CD4-positive, alpha-beta T cell treated with Interleukin-4 for 4 hours (primary cell): ENCODE measurements at places on chromosomes 4 and X.
A peak's percentile ranks its signal among the peaks of the same experiment; 100 is the strongest.

DNA sequence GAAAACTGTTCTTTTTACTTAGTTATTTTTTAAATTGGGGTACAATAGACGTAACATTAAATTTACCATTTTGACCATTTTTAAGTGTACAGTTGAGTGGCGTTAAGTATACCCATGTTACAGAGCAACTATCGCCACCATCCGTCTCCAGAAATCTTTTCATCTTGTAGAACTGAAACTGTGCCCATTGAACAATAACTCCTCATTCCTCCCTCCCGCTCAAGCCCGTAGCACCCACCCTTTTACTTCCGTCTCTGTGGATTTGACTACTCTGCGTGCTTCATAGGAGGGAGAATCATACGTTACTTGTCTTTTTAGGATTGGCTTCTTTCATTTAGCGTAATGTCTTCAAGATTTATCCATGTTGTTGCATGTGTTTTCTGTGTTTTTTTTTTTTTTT lies 55.3 kb downstream of the TMEM131L start:
- no peak for DNase-seq

DNA sequence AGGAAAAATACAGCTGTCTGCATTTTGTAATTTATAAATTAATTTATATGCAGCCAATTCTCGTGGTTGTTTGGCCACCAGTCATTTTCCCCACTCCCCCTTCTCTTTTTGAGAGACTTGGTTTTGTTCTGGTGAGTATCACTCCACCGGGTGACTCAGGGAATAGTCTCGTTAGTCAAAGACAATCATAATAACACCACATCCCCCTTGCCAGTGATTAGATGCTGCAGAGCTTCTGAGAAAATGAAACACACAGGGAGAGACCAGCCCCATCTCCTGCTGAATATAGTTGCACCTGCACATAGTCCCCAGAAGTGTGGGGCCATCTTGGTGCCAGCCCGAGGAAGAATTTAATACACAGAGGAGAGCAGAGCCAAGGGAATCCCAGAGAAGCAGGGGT lies 8.0 kb upstream of the FNIP2 start:
- DNase-seq, result no peak

GRCh38 chrX:71111141-71111843 lies at the start of gene IL2RG:
Gene IL2RG, minus strand, starts transcription at chrX:71111577. Its CDS starts 38 bp downstream, at chrX:71111539.
- DNase-seq, result peak; percentile 92

DNA sequence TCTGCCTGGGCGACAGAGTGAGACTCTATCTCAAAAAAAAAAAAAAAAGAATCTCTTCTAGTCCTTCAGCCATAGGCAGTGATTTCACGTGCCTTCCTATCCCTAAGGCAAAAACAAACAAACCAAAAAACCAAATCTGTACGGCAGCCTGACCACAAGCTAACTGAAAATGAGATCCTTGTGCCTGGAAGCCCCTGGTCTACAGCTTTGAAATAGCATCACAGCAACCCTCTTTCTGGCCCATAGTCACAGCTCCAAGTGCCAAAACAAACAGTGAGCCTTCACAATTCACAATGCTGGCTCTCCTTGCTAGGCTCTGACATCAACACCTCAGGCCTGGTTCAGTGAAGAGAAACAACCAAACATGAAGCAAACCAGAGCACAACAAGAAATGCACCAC lies 46.1 kb downstream of the TMEM150C start:
- DNase-seq, result no peak

- no peak for DNase-seq
These were observed 23.3 kb upstream of the TMEM255A start for GRCh38 chrX:120334603-120335002.

- DNase-seq, result no peak
These were observed 256.0 kb downstream of the DHX15 start for GRCh38 chr4:24328310-24328709.

DNA sequence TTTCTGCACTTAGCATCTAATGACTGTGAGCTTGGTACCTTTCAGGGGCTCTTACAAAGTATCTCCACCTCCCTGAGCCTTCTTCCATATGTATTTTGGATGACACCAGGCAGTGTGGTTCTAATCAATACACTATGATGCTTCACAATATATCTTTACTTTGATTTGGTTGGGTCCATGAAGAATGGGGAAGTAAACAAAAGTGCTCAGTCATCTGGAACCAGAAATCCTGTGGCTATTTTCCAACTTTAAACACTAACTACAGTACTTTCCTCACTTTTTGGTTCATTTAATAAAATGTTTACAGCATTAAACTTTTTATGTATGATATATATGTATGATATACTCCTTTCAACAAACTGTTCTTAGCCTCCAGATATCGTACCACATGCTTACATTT lies 216.4 kb upstream of the AFF2 start:
- DNase-seq, result no peak

DNA sequence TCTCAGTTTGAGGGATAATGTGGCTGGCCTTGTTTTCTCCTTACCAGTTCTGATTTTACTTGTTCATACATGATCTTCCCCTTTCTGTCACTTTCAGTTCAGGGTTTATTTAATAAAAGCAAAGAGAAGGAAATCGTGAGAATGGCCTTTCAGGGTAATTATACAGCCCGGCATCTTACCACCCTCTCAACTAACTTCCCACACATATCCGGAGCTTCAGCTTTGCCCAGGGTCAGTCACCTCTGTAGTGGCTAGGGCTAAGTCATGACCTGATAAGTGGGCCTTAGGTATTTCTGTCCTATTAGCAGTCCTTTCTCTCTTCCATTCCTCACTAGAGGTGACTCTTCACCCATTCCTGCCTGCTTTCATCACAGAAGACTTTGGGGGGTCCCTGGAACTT lies 15.8 kb downstream of the TRPC5 start:
- DNase-seq, result no peak

DNA sequence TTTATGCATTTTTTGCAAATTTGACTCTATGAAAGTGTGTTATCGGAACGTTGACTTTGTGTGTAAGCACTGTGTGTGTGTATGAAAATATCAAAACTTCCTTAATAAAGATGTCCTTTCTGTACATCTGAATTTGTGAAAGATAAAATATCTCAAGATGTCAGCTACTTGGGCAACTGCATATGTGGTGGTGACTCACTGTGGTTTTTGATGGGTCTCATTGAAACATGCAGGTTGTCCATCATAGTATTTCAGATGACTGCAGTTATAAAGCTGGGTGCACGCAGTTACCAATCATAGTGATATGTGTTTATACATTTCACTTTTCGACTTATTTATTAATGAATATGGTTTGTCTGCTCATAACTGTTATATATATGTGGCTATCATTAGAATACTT lies 19.7 kb upstream of the BBS12 start:
- no peak for DNase-seq

- DNase-seq, result no peak
These were observed 56.2 kb upstream of the PJA1 start for GRCh38 chrX:69221239-69222102.

DNA sequence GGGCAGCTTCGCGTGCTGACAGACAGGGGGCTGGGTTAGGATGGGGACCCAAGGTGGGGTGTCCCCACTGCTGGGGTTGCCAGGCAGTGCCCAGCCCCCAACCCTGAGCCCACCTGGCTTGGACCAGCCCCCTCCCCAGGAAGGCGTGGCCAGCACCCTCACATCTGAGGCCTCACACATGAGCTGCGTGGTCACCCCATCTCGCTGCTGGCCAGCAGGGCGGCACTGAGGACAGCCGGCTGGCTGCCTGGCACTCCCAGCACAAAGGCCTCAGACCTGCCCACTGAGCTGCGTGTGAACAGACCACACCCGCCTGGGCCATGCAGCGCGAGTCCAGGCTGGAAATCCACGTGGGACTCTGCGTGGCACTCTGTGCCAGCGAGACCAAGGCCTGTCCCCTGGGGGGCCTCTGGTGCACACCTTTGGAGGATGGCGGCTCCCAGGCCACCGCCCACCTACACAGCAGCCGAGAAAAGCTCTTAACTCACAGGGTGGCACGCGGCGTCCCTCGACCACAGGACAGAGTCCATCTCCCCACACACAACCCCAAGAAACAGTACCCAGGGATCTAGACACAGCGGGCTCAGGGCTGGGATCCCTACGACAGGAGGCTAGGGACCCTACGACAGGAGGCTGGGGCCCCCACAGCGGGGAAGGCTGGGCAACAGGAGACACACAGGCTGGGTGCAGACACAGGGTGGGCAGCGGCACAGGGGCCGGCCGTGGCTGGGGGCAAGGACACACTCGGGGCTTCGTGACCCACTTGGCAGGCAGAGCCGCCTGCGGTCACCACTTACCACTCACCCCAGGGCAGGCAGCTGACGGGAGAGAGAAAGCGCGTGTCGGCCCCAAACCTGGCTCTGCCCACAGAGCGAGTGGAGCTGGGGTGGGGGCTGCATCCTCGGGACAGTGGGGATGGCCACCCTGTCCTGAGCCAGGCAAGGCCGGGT lies 9.8 kb downstream of the DGKQ start:
- DNase-seq, result no peak

- DNase-seq, result no peak
These were observed 9.0 kb upstream of the KLHL2 start for GRCh38 chr4:165198329-165198728.

- no peak for DNase-seq
These were observed 204.0 kb upstream of the PUDP start for GRCh38 chrX:7351926-7352325.

- no peak for DNase-seq
These were observed 27.9 kb downstream of the ARHGEF6 start for GRCh38 chrX:136752796-136753195.

GRCh38 chr4:9944431-9945425 lies 76.6 kb downstream of the SLC2A9 start:
- no peak for DNase-seq

DNA sequence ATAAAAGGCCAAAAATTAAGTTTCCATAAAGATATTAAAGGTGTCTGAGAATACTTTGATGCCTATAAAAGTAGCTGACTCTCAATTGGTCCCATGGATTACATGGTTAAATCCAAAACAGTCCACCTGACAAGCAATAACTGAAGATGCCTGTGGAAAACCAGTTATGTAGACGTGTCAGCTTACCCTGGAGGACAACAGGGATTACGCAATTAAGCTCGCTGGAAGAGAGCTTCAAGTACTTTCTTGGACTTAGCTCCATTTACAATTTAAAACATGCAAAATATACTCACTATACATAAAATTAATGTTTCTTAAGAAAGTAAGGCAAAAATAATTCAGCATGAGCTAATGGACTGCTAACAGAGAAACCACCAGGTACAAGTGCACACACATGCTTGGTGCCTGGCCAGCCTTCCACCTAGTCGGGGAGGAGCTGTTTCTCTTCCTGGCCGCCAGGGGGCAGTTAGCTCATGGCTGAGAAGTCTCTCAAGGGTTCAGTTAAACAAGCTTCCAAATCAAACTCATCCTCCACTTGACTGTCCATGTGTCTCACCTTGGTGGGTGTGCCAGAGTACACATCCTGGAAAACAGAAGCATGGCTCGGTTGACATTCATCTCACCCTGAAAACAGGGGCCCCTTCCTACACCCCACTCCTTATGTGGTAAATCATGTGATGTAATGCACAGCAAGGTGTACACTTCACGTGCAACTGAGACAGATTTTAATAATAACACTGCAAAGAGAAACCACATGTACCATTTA lies 9.2 kb upstream of the FAM53A start:
- peak; percentile 83 for DNase-seq

DNA sequence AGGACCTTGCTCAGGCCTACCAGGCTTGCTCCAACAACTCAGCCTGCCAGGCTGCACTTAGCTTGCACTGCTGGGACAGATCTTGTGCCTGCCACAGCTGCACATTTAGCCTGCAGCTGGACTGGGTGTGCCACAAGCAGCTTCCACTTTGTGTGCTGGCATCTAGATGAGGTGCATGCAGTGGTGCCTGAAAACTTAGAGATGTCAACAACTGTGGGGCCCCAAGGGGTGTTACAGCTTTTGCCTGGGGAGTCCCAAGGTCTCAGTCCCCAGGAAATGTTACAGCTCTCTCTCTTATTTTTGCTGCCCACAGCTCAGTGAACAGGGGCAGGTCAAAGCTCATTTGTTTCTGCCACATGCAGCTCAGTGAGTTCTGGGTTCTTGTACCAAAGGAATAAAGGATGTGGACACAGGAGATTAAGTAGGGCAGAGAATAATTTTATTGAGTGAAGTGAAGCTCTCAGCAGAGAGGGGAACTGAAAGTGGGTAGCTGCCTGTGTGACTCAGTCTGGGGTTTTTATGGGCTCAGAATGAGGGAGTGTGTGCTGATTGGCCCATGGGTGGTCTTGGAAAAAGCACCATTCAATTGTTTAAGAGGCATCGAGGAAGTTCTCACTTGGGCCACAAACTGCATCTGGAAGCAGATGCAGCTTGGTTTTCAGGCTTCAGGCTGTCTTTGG lies 828.3 kb downstream of the TECRL start:
- no peak for DNase-seq

DNA sequence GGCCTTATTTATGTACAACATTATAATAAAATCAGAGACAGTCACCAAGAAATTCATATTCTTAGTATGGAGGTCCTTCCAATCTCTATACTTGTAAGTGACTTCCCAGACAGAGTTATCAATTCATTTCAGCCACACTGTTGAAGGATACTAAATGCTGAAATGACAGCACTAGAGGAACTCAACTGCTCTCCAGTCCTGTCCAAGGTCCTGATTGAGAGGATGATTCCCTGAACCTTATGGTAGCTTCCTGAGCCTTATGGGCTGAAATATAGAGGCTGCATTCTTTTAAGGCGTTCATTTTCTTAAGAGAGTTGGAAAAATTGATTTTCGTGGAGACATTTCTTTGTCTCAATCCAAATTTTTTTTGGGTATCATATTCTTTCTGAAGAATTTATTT lies 205.9 kb downstream of the TLL1 start:
- DNase-seq, result no peak

DNA sequence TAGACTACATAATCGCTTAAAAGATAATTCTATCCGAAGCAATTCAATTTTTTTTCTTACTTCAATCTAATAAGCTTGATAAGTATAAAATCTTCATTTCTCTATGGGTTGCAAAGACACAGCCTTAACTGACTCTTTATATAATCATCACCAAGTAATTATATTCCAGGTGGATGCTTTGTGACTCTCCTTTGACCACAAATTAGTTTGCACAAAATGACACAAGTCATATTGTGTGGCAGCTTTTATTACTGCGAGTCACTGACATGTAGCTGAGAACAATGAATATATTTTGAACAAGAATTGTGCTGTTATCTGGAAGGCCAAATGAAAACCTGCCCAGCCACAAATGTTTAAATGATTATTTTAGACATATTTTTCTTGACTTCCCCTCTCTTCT lies 1727.8 kb downstream of the ARAP2 start:
- no peak for DNase-seq

DNA sequence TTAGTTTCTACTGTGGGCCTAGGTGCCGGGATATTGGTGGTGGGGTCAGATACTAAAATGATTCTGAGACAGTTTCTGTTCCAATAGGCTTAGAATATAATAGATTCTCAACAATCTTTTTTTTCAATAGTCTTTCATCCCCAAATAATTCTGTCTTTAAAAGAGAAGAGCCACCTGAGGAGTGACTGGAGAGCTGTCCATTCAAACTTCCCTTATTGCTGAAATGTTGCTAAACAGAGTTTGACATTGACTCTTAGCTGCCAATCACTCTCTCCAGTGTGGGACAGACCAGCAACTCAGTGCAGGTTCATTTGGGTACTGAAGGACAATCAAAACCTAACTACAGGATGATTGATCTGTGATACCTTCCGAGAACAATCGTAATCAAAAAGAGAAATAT lies 12.4 kb upstream of the ADH7 start:
- no peak for DNase-seq

GRCh38 chr4:108979759-108980158 lies 216.9 kb upstream of the ETNPPL start:
- no peak for DNase-seq
